ENCODE measurements at places on chromosomes 16 and 17.

GRCh38 chr16:1062895-1063294 lies 9.7 kb upstream of the SSTR5 start:
- DNase-seq, result no peak

- no peak for DNase-seq
Measured at GRCh38 chr17:46273541-46274236, 21.2 kb upstream of the LRRC37A start.

GRCh38 chr16:13154799-13155198 lies 253.4 kb downstream of the SHISA9 start:
- no peak for DNase-seq

DNA sequence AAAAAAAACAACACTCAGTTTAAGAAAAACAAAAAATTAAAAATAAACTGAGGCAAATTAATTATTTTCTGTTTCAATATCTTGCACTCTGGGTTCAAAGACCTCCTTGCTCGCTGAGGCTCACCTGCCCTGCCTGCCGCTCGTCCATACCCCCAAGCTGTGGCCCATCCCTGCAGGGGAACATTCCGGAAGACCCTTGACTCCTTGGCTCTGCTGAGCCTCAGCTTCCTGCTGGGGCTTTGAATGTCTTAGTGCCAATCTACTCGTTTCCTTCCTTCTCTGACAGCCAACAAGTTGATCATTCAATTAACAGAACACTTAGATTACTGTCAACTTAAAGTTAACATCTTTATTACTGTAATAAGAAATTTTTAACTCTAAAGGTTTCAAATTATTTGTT lies 24.3 kb downstream of the G6PC1 start:
- no peak for DNase-seq

GRCh38 chr17:41354536-41354935 lies 3.9 kb upstream of the KRT33A start:
- no peak for DNase-seq

DNA sequence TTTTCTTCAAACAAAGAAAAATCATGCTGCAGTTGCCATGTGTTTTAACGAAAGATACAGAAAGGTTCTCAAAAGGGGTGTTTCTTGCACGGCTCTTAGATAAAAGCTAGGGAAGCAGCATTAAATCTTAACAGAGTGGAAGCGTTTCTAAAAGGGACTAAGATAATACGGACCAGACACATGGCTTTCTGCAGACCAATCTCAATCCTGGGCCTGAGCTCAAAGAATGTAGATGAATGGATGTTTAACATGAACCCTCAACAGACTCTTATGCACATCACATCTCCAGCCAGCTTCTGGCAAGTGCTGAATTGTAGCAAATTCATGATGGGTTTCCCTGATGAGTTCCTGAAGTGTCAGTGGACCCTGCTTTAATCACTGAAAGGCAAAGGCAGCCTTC lies 80.2 kb upstream of the COX10 start:
- no peak for DNase-seq

GRCh38 chr16:82264756-82265155 lies 94.7 kb upstream of the MPHOSPH6 start:
- no peak for DNase-seq

GRCh38 chr17:43846963-43847371 lies at the start of gene CD300LG:
CD300LG (plus strand) TSS chr17:43847176; CDS start chr17:43847217, 41 bp downstream.
- DNase-seq, result no peak

DNA sequence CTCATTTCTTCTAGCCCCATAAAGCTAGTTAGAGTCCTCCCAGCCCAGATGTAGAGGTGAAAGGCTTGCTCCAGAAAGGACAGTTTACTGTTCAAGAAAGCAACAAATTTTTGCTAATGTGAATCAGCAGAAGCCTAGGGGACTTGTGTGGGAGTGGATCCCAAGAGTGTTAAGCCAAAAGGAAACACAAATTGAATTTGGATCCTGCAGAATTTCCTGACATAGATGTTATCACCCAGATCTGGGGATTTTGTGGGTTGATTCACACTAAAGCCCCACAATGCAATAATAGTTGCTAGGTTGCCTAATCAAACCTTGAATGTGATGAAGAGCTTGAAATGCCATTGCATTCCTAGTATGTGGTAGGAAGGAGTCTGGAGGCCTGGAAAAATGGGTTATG lies 135.2 kb upstream of the HS3ST3A1 start:
- no peak for DNase-seq

GRCh38 chr17:31310260-31310659 lies 3.6 kb downstream of the EVI2B start:
- DNase-seq, result no peak

- DNase-seq, result no peak
Measured at GRCh38 chr17:59427996-59428395, 96.5 kb downstream of the YPEL2 start.

GRCh38 chr16:57092786-57093411 lies 516 bp downstream of the CPNE2 start:
- no peak for DNase-seq

- peak; percentile 19 for DNase-seq
Measured at GRCh38 chr17:879546-880442, 97.6 kb downstream of the MRM3 start.
